Testis (tissue), 5 donors: ENCODE measurements at places on chromosomes 16 and 17. TPM values are rescaled to one million over a fixed set of nuclear protein-coding genes. Genes with fewer than 3 reads are reported as not detected.

The ATP2C2 gene
- total RNA-seq, result 3.0 TPM

The ST6GALNAC1 gene
- total RNA-seq, result 20.1 TPM

DNA sequence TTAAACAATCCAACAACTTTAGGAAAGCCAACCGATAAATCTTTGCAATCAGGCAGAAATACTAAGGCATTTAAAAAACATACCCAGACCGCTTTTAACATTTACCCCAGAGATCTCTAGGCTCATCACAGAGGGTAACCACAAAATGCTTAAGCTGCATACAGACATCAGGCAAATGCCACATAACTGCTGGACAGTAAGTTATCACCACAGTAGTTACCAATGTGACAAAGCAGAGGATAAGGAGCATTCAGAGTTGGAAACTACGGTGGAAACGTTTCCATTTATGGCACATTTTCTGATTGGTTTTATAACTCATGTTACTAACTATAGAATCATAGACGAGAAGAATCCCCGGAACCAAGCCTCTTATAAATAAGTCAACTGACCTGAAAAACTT is 77.5 kb downstream of the KANSL1 start:
- no peak overlapping the region for H3K27ac ChIP-seq
- no peak overlapping the region for H3K4me3 ChIP-seq
- DNase-seq, result no peak
- H3K36me3 ChIP-seq, result no peaks in the 10 kb centered on the region
- H3K4me1 ChIP-seq, result peaks cover 14% of the 10 kb centered on the region
- H3K27me3 ChIP-seq, result no peaks in the 10 kb centered on the region

DNA sequence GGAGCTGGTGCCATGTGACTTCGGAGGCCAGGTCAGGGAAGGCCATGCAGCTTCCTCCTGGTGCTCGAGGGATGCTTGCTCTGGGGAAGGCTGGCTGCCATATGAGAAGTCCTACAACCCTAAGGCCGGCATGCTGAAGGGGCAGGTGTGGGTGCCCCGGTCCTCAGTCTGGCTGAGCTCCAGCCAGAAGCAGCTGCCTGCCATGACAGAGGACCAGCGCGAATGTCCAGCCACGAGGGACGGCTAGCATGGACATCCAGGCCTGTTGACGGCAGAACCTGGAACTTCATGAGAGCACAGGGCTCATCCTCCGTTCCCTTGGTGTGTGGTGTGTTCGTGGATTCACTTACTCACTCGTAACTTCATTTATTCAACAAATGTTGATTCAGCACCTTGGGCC is 140.6 kb downstream of the IRF8 start:
- H3K4me1 ChIP-seq, result peaks cover 7% of the 10 kb centered on the region
- H3K27me3 ChIP-seq, result no peaks in the 10 kb centered on the region
- no peak overlapping the region for H3K27ac ChIP-seq
- DNase-seq, result no peak
- no peaks in the 10 kb centered on the region for H3K36me3 ChIP-seq

The NTN1 gene
- total RNA-seq, result 7.6 TPM

DNA sequence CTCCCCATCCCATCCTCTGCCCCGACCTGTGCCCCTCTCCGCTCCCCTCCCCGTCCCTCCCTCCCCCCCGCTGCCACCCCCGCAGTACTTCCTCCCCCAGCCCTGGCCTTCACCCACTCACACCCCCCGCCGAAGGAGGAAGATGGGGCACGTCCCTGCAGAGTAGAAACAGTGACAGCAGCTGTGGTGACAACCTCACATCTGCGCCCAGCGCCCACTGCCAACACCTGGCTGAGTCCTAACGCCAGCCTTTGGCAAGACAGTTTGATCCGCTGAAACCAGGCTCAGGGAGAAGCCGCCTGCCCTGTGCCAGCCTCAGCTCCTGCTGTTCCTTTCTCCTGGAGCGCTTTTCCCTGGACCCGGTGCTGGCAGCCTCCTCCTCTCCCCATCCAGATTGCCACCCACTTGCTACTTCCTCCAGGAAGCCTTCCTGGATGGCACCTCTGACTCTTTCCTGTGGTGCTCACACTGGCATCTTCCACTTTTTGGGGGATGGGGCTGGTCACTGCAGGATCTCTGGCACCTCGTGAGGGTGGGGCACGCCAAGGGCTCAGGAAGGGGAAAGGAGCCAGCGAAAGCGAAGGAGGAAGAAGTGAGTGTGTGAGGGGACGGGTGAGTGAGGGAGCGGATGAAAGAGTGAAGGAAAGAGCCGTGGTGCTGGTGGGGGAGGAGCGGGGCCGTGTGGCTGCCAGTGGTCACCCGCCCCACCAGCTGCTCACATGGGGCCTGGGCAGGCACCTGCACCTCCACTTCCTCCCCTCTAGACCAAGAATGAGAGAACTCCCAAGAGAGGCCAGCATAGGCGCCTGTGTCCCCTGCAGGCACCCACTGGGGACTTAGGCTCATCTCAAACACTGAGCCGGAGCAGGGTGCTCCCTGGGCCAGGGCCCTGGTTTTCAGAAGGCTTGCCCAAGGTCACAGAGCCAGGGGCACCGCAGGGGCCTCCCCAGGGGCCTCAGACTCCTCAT is 27.0 kb downstream of the ZFPM1 start:
- H3K27ac ChIP-seq, result no peak overlapping the region
- no peaks in the 10 kb centered on the region for H3K27me3 ChIP-seq
- H3K36me3 ChIP-seq, result no peaks in the 10 kb centered on the region
- H3K4me3 ChIP-seq, result no peak overlapping the region
- DNase-seq, result peak; percentile 58
- peaks cover 19% of the 10 kb centered on the region for H3K4me1 ChIP-seq

DNA sequence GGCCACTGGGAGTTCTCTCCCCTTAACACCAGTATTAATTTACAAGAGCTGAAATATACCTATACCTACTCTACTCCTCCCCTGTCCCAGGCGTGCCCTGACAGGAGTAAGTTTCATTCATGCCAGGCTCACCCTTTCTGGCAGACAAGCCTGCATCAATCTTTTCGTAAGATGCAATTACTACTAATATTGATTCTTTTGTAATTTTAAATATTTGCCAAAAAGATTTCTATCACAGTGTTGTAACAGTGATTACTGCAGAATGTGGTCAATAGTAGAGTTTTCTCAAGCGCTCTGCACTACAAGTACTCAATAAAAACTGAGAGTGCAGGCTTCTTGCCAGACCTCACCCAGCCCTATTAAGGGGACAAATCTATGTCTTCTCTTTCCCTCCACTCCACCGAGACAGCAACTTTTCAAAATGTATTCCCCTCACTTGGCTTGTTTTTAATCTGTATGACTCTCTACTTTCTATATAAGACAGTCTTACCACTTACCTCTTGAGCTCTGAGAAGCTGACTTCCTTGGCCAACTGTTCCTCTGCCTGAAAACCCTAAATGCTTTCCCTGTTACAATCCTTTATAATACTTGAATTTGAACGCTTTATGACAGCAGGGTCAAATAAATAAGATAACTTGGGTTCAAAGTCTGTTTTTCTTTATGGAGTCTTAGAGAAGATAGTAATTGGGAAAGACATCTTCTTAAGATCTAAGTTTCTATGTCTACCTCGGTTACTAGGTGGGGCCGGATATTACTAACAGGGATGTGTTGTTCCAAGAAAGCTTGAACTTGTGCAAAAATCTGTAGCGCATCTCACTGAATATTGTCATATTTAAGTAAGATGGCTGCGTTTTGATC is at the start of gene TMIGD1:
TSS of gene TMIGD1 (minus strand) at position 555 of the 858 bp plus-strand sequence. CDS start 1,924 bp downstream, outside the sequence.
- H3K27ac ChIP-seq, result no peak within 1 kb of the TSS
- H3K27me3 ChIP-seq, result no peaks in the 10 kb centered on the region
- no peaks in the 10 kb centered on the region for H3K4me1 ChIP-seq
- H3K4me3 ChIP-seq, result no peak within 1 kb of the TSS

DNA sequence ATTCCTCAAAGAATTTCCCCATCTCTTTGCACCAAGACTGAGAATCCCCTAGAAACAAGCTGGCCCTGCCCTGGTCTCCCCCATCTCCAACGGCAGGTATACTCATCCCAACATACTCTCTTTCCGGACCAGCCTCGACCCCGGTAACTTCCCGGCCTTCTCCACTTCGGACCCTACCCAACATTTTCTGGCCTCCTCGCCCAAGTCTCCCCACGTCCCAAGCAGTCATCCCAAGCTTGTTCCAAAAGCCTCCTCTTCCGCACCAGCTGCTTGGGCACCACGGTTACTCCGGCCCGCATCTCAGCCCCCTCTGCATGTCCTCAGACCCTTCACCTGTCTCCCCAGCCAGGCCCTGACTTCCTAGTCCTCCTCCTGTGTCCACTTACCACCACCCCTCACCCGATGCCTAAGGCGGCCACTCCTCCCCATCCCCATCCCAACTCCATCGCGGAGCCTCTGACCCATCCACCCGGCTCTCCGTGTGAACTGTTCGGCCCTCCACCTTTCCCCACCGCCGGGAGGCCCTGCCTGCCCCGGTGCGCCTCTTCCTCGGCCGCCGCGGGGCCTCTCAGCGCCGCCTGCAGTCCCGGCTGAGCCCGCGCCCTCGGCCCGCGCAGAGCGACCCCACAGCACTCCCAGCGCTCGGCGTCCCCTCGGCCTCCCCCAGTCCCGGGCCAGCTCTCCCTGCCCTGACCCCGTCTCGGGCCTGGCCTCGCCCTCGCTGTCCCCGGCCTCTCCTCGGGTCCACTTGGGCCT is 994 bp downstream of the PITPNA start:
- no peak for DNase-seq
- no peaks in the 10 kb centered on the region for H3K27me3 ChIP-seq
- H3K27ac ChIP-seq, result peak overlapping the region; percentile 88
- peak overlapping the region; percentile 68 for H3K4me3 ChIP-seq

The SBK1 gene
- 8.1 TPM for total RNA-seq

DNA sequence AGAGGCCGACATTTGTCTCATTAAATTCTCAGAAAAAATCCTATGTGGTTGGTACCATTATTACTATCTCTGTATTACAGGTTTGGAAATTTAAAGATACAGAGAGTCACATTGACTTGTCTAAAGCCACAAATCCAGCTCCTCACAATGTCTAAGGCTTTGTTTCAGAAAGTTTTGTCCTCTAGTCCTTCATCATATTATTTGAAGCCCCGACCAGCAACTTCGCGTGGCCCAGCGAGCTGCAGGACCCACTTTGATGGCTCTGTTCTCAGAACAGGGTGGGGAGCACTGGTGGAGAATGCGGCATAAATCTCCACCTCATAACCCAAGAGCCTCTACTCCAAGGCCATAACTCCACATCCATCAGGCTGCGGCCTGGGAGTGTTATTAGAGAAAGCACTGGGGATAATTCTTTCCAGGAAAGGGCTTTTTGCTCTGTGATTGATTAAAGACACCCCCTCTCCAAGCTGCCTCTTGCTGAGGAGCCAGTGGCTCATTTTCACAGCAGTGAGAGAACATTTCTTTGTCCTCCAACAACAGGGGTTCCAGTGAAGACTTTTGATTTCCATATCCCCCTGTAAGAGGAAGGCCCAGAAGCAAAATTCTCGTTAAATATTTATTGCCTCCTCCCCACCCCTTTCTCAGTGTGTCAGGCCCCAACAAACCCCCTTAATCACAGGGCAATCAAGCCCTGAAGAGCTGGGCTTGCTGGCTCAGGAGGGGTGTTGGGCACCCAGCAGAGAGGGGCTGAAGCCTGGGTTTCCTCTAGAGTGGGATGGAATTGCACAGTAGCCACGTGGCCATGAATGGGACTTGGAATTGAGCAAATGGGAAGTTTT is 113.7 kb upstream of the CDH11 start:
- H3K4me1 ChIP-seq, result no peaks in the 10 kb centered on the region
- H3K36me3 ChIP-seq, result no peaks in the 10 kb centered on the region
- no peaks in the 10 kb centered on the region for H3K27me3 ChIP-seq
- DNase-seq, result no peak
- no peak overlapping the region for H3K4me3 ChIP-seq

The KCTD19 gene
- total RNA-seq, result 102 TPM

- no peak for DNase-seq
- no peaks in the 10 kb centered on the region for H3K4me1 ChIP-seq
- H3K4me3 ChIP-seq, result no peak overlapping the region
Observed at GRCh38 chr17:537133-537532, 177.5 kb downstream of the VPS53 start.

The PPM1E gene
- total RNA-seq, result 8.1 TPM

GRCh38 chr16:89052890-89053724 is 40.5 kb upstream of the ACSF3 start:
- no peaks in the 10 kb centered on the region for H3K36me3 ChIP-seq
- H3K27ac ChIP-seq, result no peak overlapping the region
